RPMI7951 (cell line): ENCODE measurements at places on chromosomes 12 and 14. TPM values are rescaled to one million over a fixed set of nuclear protein-coding genes. Genes with fewer than 3 reads are reported as not detected.
A peak's percentile ranks its signal among the peaks of the same experiment; 100 is the strongest.

Gene KRT6C
- not detected in 2 replicates for total RNA-seq

DNA sequence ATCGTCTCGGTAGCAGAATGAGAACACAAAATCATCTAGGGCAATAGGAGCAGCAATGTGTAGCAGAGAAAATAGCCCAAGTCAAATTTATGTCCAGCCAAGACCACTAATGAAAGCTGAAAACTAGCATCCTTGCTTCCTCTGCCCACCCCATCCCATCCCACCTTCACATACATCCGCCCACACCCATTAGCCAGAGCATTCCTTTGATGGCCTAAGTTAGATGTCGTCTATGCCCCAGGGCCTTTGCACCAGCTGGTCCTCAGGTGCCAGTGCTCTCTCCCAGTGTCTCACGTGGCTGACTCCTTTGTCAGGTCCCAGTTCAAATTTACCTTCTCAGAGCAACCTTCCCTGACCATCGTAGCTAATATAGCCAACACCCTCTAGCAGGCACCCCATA, 17.8 kb upstream of the PPP2R5C start:
- DNase-seq: no peak

DNA sequence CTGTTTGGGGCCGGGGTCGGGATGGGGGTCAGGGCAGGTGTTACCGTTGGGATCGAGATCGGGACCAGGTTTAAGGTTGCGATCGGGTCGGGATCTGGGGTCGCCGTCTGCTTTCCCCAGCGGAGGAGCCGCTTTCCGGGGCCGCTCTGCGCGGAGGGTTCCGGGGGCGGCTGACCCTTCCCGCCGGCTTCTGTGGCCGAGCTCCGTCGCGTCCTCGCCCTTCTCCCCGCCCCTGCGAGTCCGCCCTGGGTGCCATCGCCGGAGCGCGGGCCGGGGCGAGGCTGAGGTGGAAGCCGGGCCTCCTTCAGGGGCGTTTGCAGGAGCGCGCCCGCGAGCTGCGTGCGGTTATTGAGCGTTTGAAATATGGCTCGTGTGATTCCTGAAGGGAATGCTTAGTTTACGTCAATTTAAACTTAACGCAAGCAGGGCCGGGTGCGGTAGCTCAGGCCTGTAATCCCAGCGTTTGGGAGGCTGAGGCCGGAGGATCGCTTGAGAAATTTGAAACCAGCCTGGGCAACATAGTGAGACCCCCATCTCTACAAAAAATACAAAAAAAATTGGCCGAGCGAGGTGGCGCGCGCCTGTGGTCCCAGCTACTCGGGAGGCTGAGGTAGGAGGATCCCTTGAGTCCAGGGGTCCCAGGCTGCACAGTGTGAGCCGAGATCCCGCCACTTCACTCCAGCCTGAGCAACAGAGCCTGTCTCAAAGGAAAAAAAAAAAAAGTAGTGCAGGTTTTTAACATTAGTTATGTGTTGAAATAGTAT, 620 bp downstream of the PGAM5 start:
- DNase-seq: no peak

DNA sequence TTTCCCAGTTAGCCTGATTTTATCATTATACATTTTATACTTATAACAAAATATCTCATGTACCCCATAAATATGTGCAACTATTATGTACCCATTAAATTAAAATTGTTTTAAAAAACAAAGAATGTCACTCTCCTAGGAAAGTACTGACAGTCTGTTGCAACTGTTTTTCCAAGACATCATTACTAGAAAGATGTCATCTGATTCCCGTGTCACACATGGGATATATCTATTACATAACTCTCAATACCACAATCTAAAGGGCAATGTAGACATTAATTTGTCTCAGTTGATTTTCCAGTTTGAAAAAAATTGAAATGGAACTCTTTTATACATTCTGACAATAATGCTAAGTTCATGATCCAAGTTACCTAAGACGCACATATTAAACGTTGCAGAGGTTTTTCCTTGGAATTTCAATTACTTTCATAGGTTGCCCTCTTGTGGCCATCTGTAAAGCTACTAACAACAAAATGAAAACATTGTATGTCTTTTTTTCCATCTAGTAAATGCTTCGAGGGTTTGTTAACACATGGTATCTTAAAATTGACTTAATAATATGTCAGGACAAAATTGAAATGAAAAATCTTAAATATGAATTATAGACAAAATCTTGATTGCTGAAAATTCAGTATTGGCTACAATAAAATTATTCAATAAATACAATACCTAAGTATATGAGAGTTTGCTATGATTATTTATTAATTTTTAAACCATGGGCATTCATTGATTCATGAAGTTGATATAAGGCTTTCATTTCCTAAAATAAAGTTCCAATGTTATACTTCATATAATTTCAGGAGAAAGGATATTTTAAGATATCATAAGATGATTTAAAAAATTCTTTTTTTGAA, 131.6 kb downstream of the PPFIA2 start:
- DNase-seq: peak; percentile 35

Gene DCN
- 7.5 and 10.3 TPM in 2 replicates for total RNA-seq

DNA sequence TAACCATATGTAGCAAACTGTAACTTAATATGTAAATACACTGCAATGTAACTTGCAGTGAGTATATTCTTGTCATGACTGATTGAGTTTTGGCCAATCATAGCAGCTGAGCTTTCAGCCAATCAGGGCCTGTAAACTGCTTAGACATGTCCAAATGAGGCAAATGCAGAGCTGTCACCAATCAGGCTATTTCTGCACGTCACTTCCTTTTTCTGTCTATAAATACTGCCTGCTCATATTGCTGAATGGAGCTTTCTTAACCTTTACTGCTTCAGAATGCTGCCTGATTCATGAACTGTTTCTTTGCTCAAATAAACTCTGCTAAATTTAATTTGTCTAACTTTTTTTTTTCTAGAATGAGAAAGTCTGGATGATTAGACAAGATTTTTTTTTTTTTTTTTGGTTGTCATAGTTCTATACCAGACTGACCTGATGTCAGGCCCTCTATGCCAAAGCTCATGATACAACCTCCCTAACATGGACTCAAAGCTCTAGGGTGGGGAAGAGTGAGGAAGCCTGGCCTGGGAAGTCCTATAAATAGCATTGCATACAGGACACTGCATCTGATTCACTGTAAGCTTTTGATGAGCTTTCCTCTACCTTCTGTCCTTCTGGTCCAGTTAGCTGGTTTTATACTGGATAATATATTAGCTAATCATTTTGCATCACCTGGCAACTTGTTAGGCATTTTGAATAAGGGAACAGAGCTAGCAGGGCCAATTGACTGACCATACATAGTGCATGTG, 12.0 kb downstream of the MGP start:
- no peak for DNase-seq

GRCh38 chr12:89038831-89039512, 313.3 kb downstream of the DUSP6 start:
- no peak for DNase-seq

- DNase-seq: no peak
These were observed 20.3 kb downstream of the KDM2B start for GRCh38 chr12:121560392-121561008.

GRCh38 chr14:64602826-64603225, 53.1 kb downstream of the PPP1R36 start:
- DNase-seq: no peak

Gene FOXN4
- total RNA-seq: not detected in 2 replicates

Gene GLI1
- total RNA-seq: 0.49 and 0.60 TPM in 2 replicates

Gene ARHGAP5
- total RNA-seq: 52.5 and 66.9 TPM in 2 replicates

- DNase-seq: no peak
These were observed 209.6 kb downstream of the FSCB start for GRCh38 chr14:44297437-44297836.

DNA sequence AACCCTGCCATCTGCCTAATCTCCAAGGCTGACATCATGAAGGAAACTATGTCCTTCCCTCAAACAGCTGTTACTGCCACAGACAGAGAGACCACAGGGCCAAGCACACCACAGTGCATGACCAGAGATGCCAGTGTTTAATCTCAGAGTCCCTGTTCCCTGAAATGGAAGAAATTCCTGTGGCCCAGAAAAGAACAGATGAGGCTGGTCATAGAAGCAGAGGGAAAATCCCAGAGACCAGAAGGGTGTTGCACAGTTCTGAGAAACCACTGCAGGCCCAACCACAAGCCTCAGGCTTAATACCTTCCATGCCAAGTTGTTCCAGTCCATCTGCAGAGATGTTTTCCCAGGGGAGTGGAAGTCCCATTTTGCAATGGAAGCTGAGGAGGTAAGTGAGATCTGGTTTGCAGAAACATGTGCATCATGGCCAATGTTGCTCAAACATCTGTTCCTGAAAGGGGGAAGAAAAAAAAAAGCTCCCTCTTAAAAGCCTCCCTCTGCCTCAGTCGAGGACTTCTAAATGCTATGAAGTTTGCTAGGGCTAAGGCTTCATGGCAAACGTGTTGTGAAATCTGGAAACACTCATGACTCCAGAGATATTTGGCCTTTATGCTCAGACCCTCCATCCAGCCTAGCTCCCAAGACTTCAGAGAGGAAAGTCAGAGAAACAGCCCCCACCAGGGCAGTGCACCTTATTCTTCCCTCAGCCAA, 98.6 kb downstream of the SCARB1 start:
- DNase-seq: peak; percentile 100

Gene CYP27B1
- 1.1 and 1.2 TPM in 2 replicates for total RNA-seq

Gene ZNF219
- 2.9 and 4.2 TPM in 2 replicates for total RNA-seq

GRCh38 chr12:98908866-98909265, 263.8 kb downstream of the APAF1 start:
- DNase-seq: no peak

- DNase-seq: no peak
These were observed 165.8 kb downstream of the CALM1 start for GRCh38 chr14:90562652-90563051.

DNA sequence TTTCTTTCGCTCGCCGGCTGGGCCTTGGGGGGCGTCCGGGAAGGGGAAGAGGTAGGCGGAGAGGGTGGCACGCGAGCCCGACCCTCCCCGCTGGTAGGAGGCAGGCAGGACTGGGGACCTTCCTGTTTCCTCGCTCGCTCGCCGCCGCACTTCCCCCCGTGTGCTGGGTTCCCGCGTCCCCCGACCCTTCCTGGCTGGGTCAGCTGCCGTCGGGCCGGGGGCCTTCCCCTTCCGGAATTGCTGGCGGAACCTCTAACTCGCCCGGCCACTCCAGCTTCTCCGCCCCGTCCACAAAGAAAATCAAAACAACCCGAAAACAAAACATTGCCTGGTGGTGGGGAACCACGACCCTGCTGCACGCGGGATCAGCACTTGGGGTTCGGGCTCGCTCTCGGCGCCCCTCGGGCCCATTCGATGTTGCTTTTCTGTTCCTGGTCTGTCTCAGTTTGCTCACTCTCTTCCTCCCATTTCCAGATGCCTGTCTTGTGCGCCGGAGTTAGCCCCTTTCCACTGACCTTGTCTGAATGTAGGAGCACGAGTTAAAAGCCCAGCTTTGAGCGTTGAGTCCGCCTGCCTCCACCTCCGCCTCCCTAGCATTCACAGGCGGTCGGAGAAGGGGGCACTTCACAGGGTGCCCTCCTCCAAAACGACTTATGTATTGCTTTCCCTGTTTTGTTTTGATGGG, 581 bp downstream of the PAPOLA start:
- peak; percentile 24 for DNase-seq

DNA sequence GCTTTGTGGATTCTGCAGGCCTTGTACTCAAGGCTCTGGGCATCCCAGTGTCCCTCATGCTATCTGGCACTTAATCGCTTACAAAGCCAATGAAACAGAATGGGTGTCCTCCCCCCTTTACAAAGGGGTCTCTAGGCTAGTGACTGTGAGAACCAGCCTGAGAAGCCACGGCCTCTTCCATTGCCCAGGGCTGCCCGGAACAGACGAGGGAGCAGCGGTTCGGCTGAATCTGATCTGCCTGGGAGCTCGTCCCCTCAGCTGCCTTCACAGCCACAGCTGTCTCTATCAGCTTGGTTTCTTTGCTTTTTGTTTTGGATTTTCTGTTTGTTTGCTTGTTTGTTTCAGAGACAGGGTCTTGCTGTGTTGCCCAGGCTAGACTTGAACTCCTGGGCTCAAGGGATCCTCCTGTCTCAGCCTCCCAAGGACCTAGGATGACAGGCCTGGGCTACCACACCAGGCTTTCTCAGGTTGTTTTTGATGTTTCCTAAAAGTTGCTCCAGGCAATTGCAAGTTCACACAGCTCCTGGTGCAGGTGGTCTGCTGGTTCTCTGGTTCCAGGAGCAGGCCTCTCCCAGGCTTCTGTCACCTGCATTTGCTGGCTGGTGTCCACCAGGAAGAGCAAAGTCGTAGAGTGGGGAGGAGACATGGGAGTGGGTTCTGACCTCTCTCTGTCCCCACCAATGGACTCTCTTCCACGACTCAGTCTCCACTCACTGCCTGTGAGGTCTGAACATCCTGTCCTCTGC, 10.9 kb upstream of the RIN3 start:
- DNase-seq: no peak

- DNase-seq: no peak
These were observed 34.4 kb upstream of the MGAT4C start for GRCh38 chr12:86290615-86291014.

- DNase-seq: no peak
These were observed 650 bp downstream of the GALC start for GRCh38 chr14:87992346-87992717.

- DNase-seq: no peak
These were observed 452.2 kb downstream of the BCL11B start for GRCh38 chr14:98819867-98820206.

GRCh38 chr14:60662982-60663381, 13.7 kb upstream of the SIX1 start:
- DNase-seq: no peak

DNA sequence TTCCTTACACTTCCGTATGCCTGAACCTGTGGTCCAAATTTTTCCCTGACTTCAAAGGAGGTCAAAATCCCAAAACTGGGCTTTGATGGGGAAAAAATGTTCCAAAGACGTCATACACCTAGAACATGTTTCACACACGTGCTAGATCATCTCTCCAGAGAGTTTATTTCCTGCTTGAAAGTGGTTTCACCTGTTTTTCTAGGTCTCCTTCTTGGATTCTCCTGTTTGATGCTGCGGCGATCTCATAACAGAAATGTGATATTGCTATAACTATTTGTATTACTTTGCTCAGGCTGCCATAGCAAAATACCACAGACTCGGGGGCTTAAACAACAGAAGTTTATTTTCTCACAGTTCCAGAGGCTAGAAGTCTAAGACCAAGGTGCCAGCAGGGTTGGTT, 19.7 kb upstream of the TMCC3 start:
- DNase-seq: no peak

Gene BATF
- 3.6 and 3.9 TPM in 2 replicates for total RNA-seq

- no peak for DNase-seq
These were observed at the start of gene HNF1A for GRCh38 chr12:120978296-120979219. Gene HNF1A (plus strand): TSS chr12:120978543. CDS start chr12:120978769, 226 bp downstream.

DNA sequence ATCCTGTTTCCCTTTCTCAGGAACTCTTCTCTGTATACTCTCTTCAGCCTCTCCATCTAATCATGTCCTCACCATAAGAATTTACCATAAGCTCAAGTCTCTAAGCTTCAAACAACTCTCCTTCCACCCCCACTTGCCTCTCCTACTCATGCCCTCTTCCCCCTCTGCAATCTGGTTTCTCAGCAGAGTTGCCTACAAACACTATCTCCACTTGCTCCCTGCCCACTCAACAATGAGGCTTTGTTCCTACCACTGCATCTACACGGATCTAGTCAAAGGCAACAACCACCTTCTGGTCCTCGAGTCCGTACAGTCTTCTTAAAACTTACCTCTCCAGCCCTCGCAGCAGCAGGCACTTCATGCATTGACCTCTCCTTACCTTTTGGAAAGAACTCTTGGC, 17.2 kb upstream of the FBLN5 start:
- DNase-seq: no peak
